EH (cell line): ENCODE measurements at places on chromosomes 2 and 18.

DNA sequence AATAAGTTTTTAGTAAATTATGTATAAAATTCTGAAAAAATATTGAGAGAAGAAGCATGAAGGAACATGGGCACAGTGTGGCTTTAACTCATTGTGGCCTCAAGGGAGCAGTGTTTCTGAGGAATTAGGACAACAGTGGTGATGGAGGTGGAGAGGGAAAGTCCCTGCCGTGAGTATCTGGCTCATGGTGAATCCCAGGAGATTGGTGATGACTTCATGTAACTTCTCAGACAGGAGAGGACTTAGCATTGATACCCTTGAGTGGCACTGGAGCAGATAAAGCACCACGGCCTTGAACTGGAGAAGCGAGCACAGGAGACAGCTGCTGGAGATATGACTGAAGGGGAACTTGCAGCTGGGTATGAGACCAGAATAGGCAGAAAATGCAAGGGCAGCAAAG, 35.0 kb upstream of the LRP1B start:
- DNase-seq = peak; percentile 52

- DNase-seq = no peak
These were observed 51.4 kb downstream of the LINC00305 start for GRCh38 chr18:64097497-64097896.

DNA sequence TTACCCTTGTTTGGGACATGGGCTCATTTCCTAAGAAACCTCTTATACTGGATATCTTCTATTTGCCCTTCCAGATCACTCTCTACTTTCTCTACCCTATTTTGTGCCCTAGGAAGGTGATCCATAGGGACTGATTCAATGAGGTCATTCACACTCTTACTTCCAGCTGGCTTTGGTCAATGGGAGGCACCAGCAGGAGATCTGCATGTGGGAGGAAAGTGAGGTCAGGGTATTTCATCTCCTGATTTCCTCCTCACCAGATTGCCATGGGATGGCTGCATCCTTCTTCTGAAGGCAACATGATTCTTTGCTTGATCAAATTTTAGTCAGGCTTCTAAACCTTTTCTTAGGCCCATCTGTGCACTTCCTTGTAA, 15.2 kb downstream of the M1AP start:
- no peak for DNase-seq

DNA sequence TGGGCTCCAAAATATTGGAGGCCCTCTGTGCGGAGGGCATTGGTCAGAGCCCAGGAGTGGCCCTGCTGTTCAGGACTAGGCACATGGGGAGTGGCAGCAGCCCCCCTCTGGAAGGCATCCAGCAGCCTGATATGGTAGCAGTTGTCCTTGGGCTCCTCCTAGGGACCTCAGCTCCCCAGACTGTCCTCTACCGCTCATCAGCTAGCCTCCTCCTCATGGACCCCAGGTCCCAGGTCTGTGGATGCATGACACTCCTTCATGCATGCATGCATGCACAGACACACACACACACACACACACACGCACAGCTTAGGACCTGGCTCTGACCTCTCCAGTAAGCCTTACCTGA, 15.4 kb upstream of the ATP6V1B1 start:
- no peak for DNase-seq

- DNase-seq = peak; percentile 68
These were observed 18.1 kb downstream of the LPIN2 start for GRCh38 chr18:2994603-2995432.

DNA sequence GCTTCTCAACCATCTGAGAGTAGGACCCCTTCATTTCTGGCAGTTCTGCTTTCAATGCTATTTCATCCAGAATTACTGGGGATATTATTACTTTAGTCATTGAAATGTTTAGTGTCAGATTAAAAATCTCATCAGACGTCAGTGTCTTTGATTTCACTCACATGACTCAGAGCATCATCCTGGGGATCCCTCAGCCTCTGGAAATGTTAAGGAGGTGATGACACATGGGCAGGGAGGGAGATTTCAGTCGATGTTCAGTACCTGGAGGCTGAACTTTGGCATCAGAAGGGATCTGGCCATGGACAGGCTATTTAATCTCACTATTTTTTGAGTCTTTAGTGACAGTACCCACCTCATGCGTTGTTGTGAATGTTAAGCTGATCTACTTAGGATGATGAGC, 39.1 kb downstream of the OSBPL6 start:
- DNase-seq = peak; percentile 32

- peak; percentile 57 for DNase-seq
These were observed at the start of gene KLF7 for GRCh38 chr2:207165121-207166038. KLF7 (minus strand) TSS chr2:207165948; CDS start chr2:207165568, 380 bp downstream.

- DNase-seq = no peak
These were observed 9.0 kb downstream of the TBR1 start for GRCh38 chr2:161424891-161425727.

DNA sequence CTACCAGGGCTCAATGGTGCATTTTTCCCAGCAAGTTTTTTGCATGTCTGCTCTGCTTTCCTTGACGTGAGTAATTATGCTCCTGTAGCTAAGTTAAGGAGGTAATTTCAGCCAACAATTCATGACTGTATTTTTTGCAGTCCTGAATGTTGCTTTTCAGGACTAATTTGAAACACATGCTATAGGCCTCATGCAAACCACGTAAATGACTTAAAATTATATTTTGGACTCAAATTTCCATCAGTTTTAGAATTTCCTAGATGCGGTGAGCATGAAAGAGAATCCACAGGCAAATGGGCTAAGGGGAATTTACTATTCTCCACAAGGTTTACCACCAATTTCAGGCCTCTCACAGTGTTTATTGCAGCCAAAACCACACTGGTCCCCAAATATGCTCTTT, 589.9 kb upstream of the LRRTM1 start:
- DNase-seq = no peak

DNA sequence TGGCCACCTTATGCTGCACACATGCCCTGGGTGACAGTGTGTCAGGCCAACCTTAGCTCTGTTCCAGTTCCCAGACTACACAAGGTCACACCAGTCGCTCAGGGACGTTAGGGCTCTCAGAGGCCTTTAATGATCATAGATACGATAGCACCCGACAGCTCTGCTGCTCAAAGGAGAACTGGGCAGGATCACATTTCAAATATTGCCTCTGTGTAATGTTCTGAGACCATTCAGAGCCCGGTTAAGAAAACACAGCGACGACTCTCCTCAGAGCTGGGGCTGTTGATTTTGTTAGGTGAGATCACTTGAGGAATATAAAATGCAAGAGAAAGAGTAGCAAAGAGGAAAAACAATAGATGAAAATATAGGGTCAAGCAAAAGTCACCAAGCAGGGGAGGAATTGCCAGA, 166.6 kb upstream of the TANK start:
- DNase-seq = no peak
